ENCODE measurements at places on chromosomes 13 and 19. TPM values are rescaled to one million over a fixed set of nuclear protein-coding genes. Genes with fewer than 3 reads are reported as not detected.

GRCh38 chr13:109480011-109480955 is 306.1 kb downstream of the IRS2 start:
- DNase-seq: peak; percentile 9

DNA sequence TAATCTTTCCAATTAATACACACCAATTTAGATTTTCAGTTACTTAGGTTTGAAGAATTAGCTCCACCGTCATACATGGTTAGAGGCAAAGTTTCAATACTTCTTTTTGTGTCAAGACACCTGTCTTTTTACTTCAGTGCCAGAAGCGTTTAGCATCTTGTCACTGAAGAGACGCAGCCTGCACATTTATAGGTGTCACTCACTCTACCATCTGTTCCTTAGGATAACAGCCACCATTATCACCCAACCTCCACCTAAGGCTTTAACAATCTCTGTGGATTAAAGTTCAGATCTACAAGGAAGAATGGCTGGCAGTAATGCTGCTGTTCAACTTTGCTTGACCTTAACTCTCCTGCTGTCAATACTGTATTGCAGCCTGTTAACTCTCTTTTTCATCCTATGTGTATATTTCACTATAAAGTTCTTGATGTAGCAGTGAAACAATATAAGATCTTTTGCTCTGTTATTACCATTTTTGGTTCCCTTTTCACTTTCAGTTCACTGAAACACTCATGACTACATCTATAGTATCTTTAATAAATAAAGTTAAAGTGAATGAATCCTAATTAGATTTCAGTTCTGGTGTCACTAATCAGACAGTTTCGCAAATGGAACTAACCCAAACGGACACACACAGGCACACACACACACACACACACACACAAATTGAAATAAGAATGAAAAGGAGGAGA is 435.6 kb downstream of the PCDH9 start:
- no peak for DNase-seq

GRCh38 chr19:51342631-51343569 is 961 bp upstream of the VSIG10L start:
- no peak for DNase-seq

DNA sequence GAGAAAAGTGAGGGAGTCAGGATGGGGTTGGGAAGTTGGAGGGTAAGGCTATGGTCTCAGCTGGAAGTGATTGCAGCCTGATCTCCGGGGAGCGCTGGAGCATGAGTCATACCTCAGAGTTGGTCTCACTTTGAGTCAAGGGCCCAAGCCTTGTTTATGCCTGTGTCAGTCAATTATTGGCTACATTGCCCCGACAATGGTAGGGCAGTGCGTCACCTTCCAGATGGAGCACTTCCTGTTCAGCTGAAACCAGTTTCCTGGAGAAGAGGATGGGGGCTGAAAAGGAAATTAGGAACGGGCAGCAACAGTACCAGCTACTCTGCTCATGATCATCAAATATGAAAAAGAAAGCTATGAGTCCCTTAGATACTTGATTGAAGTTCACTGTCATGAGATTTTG is 60.4 kb downstream of the ADGRE1 start:
- DNase-seq: peak; percentile 89

DNA sequence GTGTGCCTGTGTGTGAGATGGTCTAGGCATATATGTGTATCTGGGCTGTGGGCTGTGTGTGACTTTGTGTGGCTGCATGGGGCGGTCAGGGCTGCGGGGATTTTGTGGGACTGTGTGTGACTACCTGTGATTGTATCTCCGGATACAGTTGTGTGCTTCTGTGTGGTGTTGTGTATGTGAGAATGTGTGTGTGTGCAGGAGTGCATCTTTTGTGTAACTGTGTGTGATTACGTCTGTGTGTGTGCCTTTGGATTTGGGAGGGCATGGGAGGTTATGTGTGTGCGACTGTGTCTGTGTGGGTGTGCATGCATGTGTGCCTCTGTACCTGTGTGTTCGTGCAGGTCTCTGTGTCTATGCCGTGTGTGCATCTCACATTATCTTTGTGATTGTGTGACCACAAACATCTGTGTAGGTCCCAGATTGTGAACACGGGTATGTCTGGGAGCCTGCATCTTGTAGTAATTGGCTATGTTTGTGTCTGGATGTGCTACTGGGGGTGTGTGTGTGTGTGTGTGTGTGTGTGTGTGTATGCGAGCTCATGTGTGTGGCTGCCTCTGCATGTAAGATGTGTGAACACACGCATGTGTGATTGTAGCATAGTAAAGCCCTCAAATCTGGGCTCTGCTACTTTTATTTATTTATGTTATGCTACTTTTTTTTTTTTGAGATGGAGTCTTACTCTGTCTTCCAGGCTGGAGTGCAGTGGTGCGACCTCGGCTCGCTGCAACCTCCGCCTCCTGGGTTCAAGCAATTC is 7.6 kb downstream of the EHD2 start:
- DNase-seq: no peak

GRCh38 chr19:3844596-3844995 is 24.2 kb downstream of the ZFR2 start:
- no peak for DNase-seq

GRCh38 chr13:26605845-26606244 is 48.4 kb downstream of the WASF3 start:
- peak; percentile 47 for DNase-seq

DNA sequence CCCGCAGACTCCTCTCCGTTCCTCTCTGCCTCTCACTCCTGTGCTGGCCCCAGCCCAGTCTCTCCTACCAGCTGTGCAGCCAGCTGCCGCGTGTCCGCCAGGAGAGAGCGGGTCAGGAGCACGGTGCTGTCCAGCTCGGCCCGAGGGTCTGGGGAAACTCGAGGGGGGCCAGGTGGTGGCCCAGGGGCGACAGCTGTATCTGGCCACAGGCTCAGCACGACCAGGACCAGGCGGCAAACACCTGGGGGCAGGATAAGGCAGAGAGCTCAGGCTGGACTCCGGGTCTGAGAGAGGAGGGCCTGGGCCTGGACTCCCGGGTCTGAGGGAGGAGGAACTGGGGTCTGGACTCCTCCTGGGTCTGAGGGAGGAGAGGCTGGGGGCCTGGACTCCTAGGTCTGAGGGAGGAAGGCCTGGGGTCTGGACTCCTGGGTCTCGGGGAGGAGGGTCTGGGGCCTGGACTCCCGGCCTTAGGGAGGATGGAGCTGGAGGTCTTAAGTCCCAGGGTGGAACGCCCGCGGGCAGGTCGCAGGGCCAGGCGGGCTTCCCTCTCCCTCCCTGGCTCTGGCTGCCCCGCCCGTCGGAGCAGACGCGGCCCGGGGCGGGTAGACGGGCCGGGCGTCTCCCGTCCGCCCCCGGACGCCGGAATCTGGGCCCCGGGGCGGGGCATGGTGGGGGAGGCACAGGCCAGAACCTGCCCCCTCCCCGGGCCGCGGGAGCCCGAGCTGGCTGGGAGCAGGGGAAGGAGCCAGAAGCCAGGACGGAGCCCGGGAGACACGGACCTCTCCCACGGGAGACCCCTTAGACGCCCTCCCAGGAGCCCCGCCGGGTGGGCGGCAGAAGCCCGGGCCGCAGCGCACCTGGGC is 1.3 kb downstream of the IL11 start:
- no peak for DNase-seq

DNA sequence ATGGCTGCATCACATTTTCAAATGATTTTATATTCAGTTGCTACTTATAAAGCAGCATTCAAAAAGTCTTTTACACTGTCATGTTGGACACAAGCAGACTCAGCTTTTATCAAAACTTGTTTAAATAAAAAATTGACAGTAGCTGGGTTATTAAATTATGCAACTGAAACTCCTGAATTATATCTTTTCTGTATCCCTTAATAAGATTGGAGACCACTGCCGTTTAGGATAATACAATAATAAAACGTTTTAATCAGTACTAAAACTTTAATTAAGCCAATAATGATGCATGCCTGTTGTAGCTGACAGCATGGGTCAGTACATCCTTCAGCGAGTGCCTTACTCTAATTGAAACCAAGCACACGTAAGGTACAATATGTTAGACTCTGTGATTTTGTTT is 78.0 kb downstream of the DPY19L3 start:
- DNase-seq: no peak

GRCh38 chr13:27354379-27354778 is 70.0 kb upstream of the GTF3A start:
- no peak for DNase-seq

- DNase-seq: no peak
Observed at GRCh38 chr13:97544031-97544765, 110.2 kb downstream of the RAP2A start.

DNA sequence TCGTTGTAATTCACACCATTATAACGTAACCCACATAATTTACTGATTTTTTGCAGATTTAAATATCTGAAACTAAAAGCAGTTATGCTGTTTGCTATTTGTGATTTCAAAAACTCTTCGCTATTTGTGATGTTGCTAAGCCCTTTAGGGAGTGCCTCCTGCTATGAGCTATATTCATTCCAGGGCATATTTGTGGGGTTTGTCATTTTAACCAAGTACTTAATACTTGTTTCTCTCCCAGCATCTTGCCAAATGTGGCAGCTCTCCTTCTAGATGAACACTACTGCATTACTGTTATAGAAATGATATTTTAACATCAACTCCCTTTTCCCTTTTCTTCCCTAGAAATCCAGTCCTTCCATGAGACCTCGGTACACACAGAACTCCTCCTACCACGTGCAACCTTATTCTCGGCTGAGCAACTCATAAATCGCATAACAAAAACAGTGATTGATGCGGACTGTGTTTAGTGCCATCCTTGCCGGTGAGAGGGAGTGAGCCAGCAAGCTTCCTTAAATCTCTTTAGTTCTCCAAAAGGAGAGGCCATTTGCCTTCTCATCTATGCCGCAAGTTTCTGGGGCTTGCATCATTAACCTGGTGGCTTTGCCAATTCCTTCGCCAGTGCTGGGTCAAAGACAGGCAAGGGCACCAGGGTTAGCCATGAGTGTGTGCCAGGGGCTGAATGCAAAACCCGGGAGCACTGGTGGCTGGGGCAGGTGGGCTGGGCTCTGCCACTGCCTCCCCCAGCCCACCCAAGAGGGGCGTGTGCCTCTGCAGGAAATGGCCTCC is 33.4 kb downstream of the RFX2 start:
- DNase-seq: no peak

DNA sequence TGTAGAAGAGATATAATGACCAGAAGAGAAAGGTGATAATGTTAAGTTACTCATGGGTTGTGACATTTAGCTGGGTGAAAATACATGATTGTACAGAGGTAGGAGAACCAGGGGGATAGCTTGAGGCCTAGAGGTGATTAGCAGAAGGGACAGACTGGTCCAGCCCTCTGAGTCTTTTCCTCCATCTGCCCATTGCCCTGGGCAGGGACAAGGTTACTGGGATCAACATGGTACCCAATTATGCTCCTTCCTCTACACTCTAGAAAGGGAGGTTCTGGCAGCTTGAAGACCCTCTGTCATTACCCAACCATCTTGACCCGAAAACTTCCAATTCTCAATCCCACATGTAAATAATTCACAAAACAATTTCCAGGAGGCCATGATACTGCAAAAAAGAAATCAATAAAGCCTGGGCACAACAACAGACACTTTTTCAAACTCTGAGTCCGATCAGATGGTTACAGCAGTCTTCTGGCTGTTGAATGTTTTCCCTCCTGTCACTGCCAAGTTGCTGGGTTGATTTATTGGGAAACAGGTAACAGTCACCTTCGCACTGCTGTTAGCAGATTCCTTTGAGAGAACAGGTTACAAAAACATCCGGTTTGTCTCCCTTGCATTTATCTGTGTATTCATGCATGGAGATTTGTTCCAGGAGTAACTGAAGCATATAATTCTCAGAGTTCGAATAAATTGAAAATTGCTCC is 239.1 kb upstream of the HTR2A start:
- DNase-seq: no peak

DNA sequence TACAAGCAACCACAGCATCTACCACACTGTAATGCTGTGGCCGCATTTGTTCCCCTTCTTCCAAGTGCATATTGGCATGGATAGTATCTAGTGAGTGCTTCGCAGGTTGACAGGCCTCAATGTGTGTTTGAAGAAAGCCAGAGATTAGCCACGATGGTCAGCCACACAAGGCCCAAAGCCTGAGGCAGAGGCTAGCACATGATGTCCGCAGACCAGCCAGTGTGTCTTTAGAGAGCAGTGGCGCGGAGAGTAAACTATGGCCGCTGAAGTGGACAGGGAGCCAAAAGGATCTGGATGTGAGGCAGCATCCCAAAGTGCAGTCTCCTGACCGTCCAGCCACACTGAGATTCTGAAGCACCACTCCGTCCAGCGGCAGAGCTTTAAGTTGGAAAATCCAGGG is 36.0 kb downstream of the BRD4 start:
- DNase-seq: no peak

GRCh38 chr13:44508562-44509077 is 67.5 kb downstream of the TSC22D1 start:
- no peak for DNase-seq

- DNase-seq: peak; percentile 86
Observed at GRCh38 chr19:46296722-46297461, at the start of gene HIF3A. Gene HIF3A (plus strand): TSS chr19:46297042. CDS start chr19:46297077, 35 bp downstream.

- peak; percentile 76 for DNase-seq
Observed at GRCh38 chr19:53980539-53981375, 10.7 kb upstream of the CACNG6 start.

DNA sequence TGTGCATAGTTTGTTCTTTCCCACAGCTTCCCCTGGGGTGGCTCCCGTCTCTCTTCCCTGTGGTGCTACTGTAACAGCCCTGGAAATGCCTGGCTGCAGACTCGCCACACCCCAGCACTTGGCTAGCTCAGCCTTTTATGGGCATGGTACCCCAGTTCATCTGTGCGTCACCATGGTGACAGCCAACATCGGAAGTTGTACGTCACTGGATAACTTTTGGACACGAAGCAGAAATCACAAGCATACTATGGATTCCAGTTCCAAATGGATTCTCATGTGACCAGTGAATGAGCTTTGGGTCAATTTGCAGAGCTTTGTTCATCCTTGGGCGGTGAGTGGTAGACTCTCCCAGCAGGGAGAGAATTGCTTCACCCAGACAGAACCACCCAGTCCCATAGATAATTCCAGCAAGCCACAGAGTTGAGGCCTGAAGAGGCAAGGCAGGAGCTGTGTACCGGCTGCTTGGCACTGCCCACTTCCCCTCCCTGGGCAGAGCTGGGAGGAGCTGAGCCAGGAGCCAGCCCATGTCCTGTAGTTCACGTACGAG is 54.4 kb downstream of the COL4A2 start:
- DNase-seq: no peak

PSG11 gene
- not detected for total RNA-seq

NACC1 gene
- total RNA-seq: 126 TPM

ZNF177 gene
- total RNA-seq: 3.8 TPM

SYCN gene
- not detected for total RNA-seq

FLT3LG gene
- 6.5 TPM for total RNA-seq

STK24 gene
- total RNA-seq: 87.8 TPM

NRTN gene
- 3.9 TPM for total RNA-seq

OLFM2 gene
- total RNA-seq: 106 TPM

MBD3L2 gene
- total RNA-seq: not detected

Data from A673 (cell line).